Peyer's patch (tissue), 4 donors: ENCODE measurements at places on chromosomes 4 and X. TPM values are rescaled to one million over a fixed set of nuclear protein-coding genes. Genes with fewer than 3 reads are reported as not detected.

GRCh38 chr4:43394976-43395375 is 502.5 kb downstream of the GRXCR1 start:
- DNase-seq: no peak
- H3K36me3 ChIP-seq: no peaks in the 10 kb centered on the region
- H3K27ac ChIP-seq: no peak overlapping the region
- H3K4me1 ChIP-seq: no peaks in the 10 kb centered on the region

DNA sequence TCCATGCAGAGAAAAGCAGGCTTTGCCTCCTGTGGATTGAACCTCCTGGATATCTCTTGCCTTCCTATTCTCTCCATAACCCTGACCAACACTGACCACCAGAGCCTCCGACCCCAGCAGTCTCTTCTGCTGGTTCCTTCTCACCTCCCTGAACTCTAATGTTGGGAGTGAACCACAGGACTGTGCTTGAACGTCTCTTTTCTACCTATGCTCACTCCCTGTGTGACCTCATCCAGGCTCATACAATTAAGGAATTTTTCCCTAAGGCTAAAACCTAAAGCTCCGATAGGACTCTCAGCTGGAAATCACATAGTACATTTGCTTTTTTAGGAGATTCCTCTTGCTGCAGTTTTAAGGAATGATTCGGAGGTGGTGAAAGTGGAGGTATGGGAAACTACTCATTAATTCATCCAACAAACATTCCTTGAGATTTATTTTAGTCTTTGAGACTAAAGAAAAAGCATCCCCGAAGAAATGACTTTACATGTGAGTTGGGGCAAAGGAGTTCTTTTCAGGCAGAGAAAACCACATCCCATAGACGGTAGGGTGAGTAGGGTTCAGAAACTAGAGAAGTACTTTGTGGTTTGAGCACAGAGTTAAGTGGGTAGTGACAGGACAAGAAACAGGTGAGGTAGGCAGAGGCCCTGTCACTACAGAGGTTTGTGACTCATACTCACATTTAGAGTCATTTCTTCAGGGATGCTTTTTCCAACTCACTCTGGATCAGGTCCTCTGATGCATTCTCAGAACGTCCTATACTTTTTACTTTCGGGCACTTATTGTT is 30.8 kb downstream of the NDNF start:
- H3K36me3 ChIP-seq: no peaks in the 10 kb centered on the region
- no peak overlapping the region for H3K27ac ChIP-seq
- no peaks in the 10 kb centered on the region for H3K27me3 ChIP-seq
- no peaks in the 10 kb centered on the region for H3K4me1 ChIP-seq

SLC4A4 gene
- total RNA-seq: 25.1 TPM

GRCh38 chr4:4339504-4340085 is 47.3 kb upstream of the NSG1 start:
- no peak overlapping the region for H3K27ac ChIP-seq
- H3K27me3 ChIP-seq: no peaks in the 10 kb centered on the region
- H3K4me3 ChIP-seq: no peak overlapping the region
- no peak for DNase-seq
- H3K4me1 ChIP-seq: no peaks in the 10 kb centered on the region

DNA sequence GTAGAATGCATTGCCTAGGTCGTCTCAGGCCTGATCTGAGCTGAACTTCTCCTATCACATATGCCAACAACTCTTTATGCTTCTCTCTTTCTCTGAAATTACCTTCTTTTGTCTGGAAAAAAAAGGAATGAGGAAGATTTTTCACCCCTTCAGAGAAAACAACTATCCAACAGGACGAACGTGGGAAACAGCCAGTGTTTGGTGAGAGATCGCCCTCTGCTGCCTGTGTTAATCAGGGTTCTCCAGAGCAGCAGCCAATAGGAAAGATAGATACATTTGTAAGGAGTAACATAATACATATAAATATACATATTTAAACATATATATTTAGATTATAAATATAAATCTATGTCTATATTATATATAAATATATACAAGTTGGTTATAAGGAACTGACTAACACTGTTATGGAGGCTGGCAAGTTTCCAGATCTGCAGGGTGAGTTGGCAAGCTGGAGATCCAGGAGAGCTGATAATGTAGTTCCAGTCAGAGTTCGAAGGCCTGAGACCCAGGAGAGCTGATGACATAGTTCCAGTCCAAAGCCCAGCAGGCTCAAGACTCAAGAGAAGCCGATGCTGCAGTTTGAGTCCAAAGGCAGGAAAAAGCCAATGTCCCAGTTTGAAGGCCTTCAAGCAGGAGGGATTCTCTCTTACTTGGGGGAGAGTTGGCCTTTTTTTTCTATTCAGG is 13.3 kb downstream of the CETN2 start:
- no peak overlapping the region for H3K4me3 ChIP-seq
- DNase-seq: no peak
- no peaks in the 10 kb centered on the region for H3K4me1 ChIP-seq
- no peaks in the 10 kb centered on the region for H3K36me3 ChIP-seq

GRCh38 chrX:4935846-4936245 is 1222.4 kb upstream of the PRKX start:
- peak; percentile 49 for DNase-seq
- no peak overlapping the region for H3K4me3 ChIP-seq
- H3K4me1 ChIP-seq: no peaks in the 10 kb centered on the region
- H3K36me3 ChIP-seq: no peaks in the 10 kb centered on the region
- no peaks in the 10 kb centered on the region for H3K27me3 ChIP-seq

SPOCK3 gene
- total RNA-seq: not detected

DNA sequence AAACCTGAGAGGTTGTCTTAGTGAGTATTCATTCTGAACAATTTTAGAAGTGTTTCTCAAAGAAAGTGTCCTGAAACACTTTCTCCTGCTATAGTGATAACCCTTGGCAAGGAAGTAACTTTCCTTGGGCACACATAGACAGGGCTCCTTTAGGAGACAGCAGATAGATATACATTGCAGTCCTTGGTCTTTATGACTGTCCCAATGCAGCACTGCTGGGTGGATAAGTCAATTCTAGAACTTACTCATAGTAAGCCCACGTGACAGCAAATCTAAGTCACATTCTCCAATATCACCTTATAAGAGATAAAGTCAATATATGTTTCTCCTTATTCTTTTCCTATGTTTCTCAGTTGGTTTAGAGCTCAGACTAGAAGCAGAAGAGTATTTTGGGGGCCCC is 46.7 kb downstream of the GPRASP3 start:
- DNase-seq: no peak
- no peak overlapping the region for H3K27ac ChIP-seq
- H3K36me3 ChIP-seq: no peaks in the 10 kb centered on the region
- H3K27me3 ChIP-seq: no peaks in the 10 kb centered on the region
- no peak overlapping the region for H3K4me3 ChIP-seq

HNRNPH2 gene
- total RNA-seq: 44.9 TPM

DNA sequence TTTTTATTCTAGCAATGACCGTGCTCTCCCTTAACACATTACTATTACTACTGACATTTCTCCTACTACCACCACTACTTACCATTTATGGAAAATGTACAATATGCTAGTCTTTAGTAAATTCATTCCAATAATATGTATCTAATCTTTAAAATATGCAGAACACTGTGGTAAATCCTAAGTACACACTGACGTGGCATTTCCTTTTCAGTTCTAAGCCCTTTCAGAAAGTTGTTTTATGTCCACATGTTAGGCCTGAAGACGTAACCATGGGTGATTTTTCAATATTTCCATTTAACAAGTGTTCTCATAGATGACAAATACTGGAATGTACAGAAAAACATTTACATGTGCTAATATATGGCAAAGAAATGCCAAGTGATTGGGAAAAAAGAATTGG is 268.6 kb upstream of the SLIT2 start:
- no peak overlapping the region for H3K4me3 ChIP-seq
- no peaks in the 10 kb centered on the region for H3K36me3 ChIP-seq
- no peak for DNase-seq
- H3K4me1 ChIP-seq: no peaks in the 10 kb centered on the region
- H3K27me3 ChIP-seq: no peaks in the 10 kb centered on the region
- H3K27ac ChIP-seq: no peak overlapping the region

- H3K27ac ChIP-seq: no peak overlapping the region
- no peaks in the 10 kb centered on the region for H3K27me3 ChIP-seq
- H3K4me1 ChIP-seq: no peaks in the 10 kb centered on the region
- no peaks in the 10 kb centered on the region for H3K36me3 ChIP-seq
Measured at GRCh38 chr4:122537388-122538135, 81.0 kb upstream of the IL2 start.

GSX2 gene
- not detected for total RNA-seq

DNA sequence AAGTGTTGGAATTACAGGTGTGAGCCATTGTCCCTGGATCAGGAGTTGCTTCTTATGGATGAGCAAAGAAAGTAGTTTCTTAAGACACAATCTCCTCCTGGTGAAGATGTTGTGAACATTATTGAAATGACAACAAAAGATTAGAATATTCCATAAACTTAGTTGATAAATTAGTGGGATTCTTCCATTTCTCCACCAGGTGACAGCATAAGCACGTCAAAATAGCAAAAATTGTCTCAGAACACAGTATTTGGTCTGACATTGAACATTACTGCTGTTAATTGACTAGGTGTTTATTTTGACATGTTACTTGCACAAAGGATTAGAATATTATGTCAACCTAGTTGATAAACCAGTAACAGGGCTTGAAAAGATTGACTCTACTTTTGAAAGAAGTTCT is 21.6 kb downstream of the CLDN34 start:
- H3K27me3 ChIP-seq: no peaks in the 10 kb centered on the region
- H3K4me1 ChIP-seq: no peaks in the 10 kb centered on the region
- H3K4me3 ChIP-seq: no peak overlapping the region
- H3K36me3 ChIP-seq: no peaks in the 10 kb centered on the region
- H3K27ac ChIP-seq: no peak overlapping the region

SASH3 gene
- total RNA-seq: 45.4 TPM

GRCh38 chrX:109660435-109661143 is 35.6 kb upstream of the KCNE5 start:
- H3K4me3 ChIP-seq: no peak overlapping the region
- no peak for DNase-seq
- no peak overlapping the region for H3K27ac ChIP-seq
- H3K4me1 ChIP-seq: no peaks in the 10 kb centered on the region
- peaks cover 3% of the 10 kb centered on the region for H3K36me3 ChIP-seq
- H3K27me3 ChIP-seq: no peaks in the 10 kb centered on the region

NSDHL gene
- total RNA-seq: 13.2 TPM

GRCh38 chr4:56181140-56181953 is 205.9 kb downstream of the AASDH start:
- no peak overlapping the region for H3K4me3 ChIP-seq
- no peaks in the 10 kb centered on the region for H3K27me3 ChIP-seq
- no peak for DNase-seq
- no peaks in the 10 kb centered on the region for H3K4me1 ChIP-seq
- no peak overlapping the region for H3K27ac ChIP-seq

CT45A10 gene
- total RNA-seq: not detected
